ENCODE measurements at places on chromosomes 7 and 10.

DNA sequence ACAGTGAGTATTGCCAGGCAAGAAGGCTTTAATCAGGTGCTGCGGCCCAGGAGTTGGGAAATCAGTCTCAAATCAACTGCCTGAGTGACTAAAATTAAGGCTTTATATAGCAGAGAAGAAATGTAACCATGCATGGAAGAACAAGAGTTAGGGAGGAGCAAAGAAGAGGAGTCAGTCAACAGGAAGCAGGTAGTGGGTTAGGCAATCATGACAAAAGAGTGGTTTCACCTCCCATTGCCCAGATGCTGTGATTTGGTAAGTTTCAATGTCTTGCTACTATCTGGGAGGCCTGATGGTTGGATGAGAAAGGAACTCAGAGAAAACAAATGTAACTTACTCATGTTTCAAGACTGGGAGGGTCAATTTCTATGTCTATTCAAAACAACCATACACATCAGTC is 998.3 kb downstream of the GATA3 start:
- DNase-seq, result no peak

DNA sequence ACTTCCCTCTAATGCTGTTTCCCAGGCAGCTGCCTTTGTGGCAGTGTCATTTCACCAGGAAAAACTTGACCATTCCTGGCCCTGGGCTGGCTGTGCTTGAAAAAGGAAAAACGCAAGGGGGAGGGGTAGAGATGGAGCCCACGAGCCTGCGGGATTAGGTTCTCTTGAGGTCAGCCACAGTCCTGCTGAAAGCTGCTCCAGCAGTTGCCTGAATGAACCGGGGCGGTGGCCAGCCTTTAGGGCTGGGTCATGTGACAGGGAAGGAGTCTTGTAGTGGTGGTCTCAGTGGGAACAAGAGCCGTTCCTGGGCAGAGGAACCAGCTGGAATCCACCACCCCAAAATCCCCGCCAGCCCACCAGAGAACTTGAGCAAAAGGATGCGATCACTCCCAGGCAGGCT is 51.2 kb upstream of the LRRC4 start:
- no peak for DNase-seq

- DNase-seq, result no peak
Observed at GRCh38 chr7:66883716-66884115, 37.3 kb upstream of the TMEM248 start.

DNA sequence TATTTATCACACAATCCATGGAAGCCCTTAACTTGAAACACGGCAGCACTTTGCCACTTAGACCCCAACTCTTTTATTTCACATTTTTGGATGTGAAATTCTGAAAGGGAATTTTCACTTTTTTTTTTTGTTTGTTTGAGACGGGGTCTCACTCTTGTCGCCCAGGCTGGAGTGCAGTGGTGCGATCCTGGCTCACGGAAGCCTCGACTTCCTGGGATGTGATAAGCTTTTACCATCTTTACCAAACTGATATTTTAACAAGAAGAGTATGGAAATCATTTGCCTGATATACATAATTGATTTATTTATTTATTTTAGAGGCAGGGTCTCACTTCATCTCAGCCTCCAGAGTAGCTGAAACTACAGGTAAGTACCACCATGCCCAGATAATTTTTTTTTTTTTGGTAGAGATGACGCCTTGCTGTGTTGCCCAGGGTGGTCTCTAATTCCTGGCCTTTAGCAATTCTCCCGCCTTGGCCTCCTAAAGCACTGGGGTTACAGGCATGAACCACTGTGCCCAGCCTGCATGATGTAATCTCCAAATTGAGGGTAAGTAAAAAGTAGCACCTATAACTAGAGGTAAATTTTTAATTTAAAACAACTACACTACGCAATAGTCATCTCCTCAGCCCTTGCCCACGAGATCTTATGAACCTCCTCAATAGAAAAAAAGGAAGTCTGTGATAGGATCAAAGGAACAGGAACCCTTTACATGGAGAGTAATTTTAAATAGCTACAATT is 180.7 kb upstream of the KLF14 start:
- DNase-seq, result no peak

- no peak for DNase-seq
Observed at GRCh38 chr7:33186192-33186591, 56.8 kb downstream of the BBS9 start.

DNA sequence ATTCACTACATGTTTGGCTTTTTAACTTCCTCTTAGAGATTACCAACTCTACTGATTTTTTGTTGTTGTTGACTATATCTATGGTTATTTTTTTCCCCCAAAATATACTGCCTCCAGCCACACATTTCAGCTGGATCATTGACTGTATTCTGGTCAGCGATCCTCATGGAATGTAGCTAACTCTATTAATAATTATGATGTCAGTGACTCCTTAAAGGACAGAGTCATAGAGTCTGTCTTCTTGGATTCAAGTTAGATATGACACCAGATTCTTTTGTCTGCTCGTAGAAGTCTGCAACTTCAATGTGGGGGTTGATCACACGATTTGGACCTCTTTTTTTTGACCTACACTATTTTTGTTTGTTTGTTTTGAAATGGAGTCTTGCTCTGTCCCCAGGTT is 33.2 kb downstream of the UBN2 start:
- no peak for DNase-seq

- no peak for DNase-seq
Observed at GRCh38 chr10:66836057-66836456, 89.8 kb upstream of the LRRTM3 start.

DNA sequence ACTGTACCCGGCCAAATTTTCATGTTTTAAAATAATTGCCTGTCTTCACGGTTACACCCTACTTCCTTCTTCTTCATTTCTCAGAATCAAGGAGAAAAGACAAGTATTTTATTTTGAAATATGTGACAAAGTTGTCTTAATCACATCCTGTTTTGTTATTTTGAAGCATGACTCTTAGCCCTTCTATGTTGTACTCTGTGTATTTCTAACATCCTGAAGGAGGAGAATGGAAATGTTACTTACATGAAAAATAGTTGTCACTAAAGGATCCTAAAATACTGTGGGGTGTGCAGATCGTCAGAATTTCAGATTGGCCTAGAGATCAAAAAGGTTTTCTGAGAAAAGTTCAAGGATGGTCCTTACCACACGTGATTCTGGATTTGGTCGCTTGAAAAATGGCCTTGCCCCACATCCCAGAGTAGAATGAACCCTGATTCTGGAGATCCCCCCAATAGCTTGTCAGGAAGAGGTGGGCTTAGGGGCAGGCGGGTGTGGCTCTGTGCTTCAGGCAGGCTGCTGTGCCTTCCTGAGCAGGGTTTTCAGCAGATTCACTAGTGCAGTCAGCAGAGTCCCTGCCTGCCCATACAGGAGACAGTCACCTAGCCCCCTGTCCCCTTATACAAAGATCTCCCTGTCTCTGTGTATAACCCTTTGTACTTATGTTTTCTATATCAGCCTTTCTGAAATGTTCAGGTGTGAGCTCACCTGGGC is 8.6 kb downstream of the UPP1 start:
- no peak for DNase-seq

- no peak for DNase-seq
Observed at GRCh38 chr10:60375293-60376004, 14.2 kb downstream of the ANK3 start.

DNA sequence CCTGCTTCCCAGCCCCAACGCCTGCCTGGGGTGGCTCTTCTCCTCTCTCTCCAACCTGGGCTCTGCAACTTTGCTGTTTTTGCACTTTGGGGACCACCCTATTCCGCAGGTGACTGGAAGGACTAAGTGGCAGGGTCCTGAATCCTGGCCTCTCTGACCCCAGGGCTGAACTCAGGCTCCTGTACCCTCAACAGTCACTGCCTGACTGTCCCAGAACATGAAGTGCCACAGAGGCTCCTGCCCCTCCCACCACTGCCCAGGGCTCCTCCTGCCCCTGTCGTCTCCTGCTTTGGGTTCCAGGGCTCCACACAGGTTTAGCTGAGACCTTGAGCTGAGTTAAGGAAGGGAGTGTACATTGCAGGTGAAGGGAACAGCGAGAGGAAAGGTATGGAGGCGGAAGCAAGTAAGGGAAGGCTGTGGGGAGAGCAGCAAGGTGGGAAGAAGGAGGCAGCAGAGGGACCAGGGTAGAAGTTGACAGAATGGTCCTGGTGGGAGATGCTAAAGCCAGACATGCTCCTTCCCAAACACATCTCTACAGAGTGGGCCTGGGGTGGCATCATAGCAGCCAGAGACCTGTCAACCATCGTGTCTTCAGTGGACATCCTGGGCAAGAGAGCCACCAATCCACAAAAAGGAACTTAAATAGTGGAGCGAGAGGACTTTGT is 5.7 kb upstream of the GRID1 start:
- no peak for DNase-seq

DNA sequence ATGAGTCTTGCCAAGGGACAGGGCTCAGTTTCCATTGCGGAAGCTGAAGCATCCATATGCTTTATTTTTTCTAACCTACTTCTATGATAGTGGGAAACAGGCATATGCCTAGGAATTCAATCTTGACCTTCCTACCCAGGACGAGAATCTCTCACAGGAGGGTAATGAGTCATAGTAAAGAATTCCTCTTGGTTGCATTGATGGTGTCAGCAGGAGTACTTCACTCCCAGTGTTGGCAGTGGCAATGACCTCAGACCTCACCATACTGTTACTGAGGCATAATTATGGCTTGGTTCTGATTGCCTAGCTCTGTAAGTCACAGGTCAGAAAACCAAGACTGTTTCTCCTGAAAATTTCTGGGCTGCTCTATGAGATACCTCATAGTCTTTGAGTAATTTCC is 552.9 kb downstream of the ARL4A start:
- no peak for DNase-seq

- no peak for DNase-seq
Observed at GRCh38 chr10:100349672-100350071, 2.6 kb downstream of the SCD start.

DNA sequence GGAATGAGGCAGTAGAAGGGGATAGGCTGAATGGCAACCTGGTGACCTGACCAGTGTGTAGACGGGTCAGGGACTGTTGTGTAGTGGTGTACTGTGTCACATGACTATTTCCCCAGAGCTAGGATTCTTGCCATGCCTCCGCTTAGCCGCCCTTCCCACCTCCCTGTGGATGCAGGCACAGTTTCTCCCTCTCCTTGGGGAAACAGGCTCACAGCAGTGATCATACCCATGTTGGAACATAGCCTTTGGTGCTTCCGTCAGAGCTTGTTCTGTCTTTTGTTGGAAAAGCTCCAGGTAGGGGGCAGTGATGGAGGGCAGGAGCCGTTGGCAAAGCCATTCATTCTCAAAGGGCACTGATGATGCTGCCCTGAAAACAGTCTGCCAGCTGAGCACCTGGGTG is 44.3 kb downstream of the OGDH start:
- DNase-seq, result no peak

GRCh38 chr7:90446137-90446899 is 23.1 kb upstream of the PTTG1IP2 start:
- DNase-seq, result no peak

GRCh38 chr10:81876253-81877077 is 1.5 kb downstream of the NRG3 start:
- DNase-seq, result no peak
